ENCODE measurements at places on chromosomes 5 and 9. TPM values are rescaled to one million over a fixed set of nuclear protein-coding genes. Genes with fewer than 3 reads are reported as not detected.

The FAXDC2 gene
- total RNA-seq: 43.9 TPM

The GNG10 gene
- 95.7 TPM for total RNA-seq

The PCDHB11 gene
- total RNA-seq: 2.3 TPM

The CDC20B gene
- total RNA-seq: not detected

The CCNG1 gene
- total RNA-seq: 221 TPM

The DNAJB5 gene
- 5.4 TPM for total RNA-seq

The ITK gene
- 3.4 TPM for total RNA-seq

The RASEF gene
- total RNA-seq: 39.3 TPM

The SOHLH1 gene
- not detected for total RNA-seq

The CXCL14 gene
- total RNA-seq: 1,054 TPM

The MACIR gene
- 13.0 TPM for total RNA-seq

The PCDHA10 gene
- total RNA-seq: 0.64 TPM

The KCNMB1 gene
- total RNA-seq: 6.6 TPM

The SLC46A2 gene
- not detected for total RNA-seq

The TEX48 gene
- not detected for total RNA-seq

The CENPK gene
- 1.4 TPM for total RNA-seq

The TNFSF8 gene
- total RNA-seq: 9.8 TPM

The DRD1 gene
- not detected for total RNA-seq

The TAF11L5 gene
- total RNA-seq: not detected

The EXOC3 gene
- 49.8 TPM for total RNA-seq

The LRRC19 gene
- not detected for total RNA-seq

The HTR4 gene
- total RNA-seq: 0.15 TPM

The SNAPC4 gene
- total RNA-seq: 6.7 TPM

The IFNK gene
- total RNA-seq: not detected

The IFNA13 gene
- not detected for total RNA-seq

The NADK2 gene
- 27.9 TPM for total RNA-seq

The SGCD gene
- total RNA-seq: 6.2 TPM

The PDZD2 gene
- 16.8 TPM for total RNA-seq

The CAMK4 gene
- 1.5 TPM for total RNA-seq

The SET gene
- 142 TPM for total RNA-seq

The TOR1B gene
- total RNA-seq: 23.9 TPM

The GABRA6 gene
- total RNA-seq: not detected

The C5orf58 gene
- total RNA-seq: 0.15 TPM

The PCDHGA6 gene
- 8.3 TPM for total RNA-seq
